ENCODE measurements at places on chromosomes 4 and X.

GRCh38 chr4:144967161-144967560 lies 130.8 kb downstream of the ANAPC10 start:
- no peak for DNase-seq

DNA sequence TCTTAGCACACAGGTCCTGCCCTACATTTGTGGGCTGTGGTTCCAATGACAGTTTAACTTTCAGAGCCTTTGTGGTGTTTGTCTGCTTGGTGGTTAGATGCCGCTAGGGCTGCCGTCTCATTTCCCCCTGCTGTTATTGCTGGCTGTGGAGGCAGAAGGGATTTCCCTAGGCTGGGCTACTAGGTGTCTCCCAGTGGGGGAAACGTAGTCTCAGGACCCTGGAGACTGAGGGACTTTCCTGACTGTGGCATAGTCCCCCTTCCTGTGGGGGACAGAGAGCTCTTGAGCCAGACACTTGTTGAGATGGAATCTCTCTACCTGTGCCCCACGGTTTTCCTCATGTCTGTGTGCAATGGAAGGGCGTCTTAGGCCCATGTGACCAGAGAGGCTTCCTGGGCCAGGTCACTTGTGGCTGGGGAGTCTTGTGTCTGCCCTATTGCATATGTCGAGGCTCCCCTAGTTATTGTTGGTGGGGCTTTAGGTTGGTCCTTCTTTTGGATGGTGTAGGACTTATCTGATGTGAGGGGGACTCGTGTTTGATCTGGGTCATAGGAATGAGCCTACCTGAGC lies 68.2 kb downstream of the ARHGAP10 start:
- DNase-seq, result no peak

GRCh38 chrX:110146521-110146920 lies 143.6 kb downstream of the TMEM164 start:
- DNase-seq, result no peak

- DNase-seq, result no peak
Observed at GRCh38 chrX:110022599-110023448, 19.9 kb downstream of the TMEM164 start.

GRCh38 chr4:79917246-79917645 lies 155.8 kb downstream of the ANTXR2 start:
- DNase-seq, result no peak

DNA sequence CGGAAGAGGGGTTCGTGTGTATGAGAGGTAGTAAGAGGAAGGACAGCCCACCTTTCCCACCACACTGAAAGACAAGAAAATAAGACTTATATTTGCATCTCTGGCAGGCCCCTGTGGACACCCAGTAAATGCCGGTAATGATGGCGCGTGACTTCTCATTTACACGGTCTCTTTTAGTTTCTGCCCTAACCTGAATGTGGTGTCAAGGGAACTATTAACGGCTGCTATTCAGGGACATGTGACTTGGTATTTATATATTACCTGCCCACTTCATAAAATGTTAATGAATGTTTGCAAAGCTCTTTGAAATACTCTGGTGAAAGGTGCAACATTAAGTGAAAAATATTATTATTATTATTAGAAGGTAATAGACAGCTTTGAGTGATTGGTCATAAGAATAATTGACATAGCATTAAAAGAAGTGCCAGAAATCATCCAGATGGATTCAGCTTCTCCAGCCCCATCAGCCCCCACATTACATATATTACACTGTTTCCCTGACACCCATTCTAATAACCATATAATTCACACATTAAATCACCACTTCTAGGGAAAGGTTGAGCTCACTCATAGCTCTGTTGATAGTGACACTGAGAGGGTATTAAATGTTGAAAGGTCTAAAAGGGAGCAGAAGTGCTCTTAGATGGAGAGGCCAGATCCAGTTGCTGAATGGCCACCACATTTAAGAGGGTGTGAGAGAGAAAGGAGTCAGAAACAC lies 83.0 kb upstream of the BEND4 start:
- DNase-seq, result no peak

- no peak for DNase-seq
Observed at GRCh38 chrX:103153661-103154060, 60.7 kb upstream of the NXF3 start.

DNA sequence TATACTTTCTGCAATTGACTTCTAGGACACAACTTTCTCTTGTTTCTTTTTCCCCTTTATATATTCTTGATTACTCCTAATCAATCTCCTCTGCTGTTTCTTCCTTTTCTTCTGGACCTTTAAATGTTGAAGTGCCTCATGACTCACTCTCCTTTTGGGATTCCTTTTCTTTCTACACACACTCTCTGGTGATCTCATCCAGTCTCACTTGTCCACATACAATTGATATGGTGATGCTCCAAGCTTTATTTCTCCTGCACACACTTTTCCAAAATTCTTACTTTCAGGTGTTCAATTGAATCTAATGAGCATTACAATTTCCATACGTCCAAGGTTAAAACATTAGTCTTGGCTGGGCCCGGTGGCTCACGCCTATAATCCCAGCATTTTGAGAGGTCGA lies 794.8 kb upstream of the EPHA5 start:
- no peak for DNase-seq

GRCh38 chr4:140686796-140687195 lies 69.4 kb downstream of the TBC1D9 start:
- no peak for DNase-seq

DNA sequence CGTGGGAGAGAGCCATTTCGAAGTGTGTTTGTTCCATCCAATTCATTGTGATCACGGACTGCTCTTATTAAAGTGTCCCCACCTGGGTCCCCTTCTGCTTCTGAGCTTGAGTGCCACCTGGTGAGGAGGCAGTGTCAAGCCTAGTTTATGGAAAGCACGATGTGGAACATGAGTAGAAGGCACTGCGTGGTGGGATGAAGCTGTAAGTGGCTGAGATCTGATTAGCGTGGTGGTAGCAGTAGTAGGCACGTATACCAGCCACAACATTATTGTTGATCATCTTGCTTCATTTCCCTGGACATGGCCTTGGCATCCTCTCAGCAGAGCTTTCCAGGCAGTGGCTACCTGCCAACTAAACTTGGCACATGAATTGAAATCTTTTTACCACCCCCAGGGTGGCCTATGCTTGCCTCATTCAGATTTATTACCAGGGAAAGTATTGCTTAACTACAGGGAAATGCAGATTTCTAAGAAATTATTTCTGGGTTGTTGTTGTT lies 46.4 kb downstream of the GPAT3 start:
- DNase-seq, result peak; percentile 28

GRCh38 chrX:13248867-13249486 lies 70.9 kb downstream of the ATXN3L start:
- no peak for DNase-seq

GRCh38 chr4:78057135-78057599 lies at the start of gene FRAS1:
Gene FRAS1 (plus strand): TSS chr4:78057323. CDS start chr4:78058010, 687 bp downstream.
- DNase-seq, result peak; percentile 66

GRCh38 chr4:168057412-168057811 lies 34.9 kb upstream of the ANXA10 start:
- DNase-seq, result no peak

DNA sequence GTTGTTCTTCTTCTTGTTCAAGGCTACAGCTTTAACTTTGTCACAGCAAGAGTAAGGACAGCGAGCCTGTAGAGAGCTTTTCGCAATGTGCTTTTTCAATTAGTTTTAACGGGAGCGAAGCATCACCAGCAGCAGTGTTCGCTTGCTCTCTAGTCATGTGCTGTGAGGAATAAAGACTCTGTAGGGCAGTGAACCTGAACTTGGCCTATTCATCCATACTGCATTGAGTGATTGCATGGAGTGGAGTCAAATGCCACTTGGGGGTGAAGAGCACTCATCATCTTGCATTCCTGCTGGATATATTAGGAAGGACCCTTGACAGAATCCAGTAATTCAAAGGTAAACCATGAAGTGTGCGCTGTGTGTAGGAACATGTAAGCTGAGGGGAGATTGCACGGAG lies 240.0 kb downstream of the FRMPD4 start:
- DNase-seq, result no peak

DNA sequence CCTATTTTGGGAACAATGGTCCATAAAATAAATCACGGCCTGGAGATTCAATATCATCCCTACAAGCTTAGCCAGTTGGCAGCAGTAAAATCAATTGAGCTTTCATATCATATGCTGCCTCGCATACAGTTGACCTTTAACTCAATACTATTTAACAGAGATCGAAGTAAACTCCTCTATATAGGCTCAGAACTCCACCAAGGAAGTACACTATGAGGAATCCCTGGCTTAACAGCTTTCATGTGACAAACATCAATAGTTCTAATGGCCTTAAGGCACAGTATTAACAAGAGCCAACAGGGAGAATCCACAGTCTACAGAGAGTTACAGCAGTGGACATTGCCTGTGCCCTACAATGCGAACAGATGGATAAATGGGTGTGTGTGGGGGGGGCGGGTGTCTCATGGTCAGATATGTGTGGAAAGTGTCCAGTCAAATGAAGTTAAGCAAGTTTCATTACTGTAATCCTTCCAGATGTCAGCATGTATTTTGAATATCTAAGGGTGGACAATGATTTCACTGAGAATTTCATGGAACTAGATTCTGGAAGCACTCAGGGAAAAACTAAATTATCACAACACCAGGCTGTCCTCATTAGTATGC lies 98.2 kb upstream of the FAM9B start:
- no peak for DNase-seq

DNA sequence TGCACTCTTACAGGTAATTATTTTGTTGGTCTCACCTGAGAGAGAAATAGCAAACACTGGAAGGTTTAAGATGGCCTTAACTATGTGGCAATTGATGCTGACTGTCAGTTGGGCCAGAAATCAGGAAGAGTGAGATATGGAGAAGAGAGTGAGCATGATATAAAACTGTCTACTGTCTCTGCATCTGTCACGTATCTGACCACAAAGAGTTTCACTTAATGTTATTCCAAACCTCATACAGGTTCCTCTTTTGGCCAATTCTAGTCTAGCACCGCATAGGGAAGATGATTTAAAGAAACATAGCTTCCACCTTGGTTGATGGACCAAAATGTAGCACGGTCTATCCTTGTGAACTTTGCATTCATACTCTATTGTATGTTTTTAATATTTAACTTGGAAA lies 381.0 kb upstream of the BOD1L1 start:
- no peak for DNase-seq

DNA sequence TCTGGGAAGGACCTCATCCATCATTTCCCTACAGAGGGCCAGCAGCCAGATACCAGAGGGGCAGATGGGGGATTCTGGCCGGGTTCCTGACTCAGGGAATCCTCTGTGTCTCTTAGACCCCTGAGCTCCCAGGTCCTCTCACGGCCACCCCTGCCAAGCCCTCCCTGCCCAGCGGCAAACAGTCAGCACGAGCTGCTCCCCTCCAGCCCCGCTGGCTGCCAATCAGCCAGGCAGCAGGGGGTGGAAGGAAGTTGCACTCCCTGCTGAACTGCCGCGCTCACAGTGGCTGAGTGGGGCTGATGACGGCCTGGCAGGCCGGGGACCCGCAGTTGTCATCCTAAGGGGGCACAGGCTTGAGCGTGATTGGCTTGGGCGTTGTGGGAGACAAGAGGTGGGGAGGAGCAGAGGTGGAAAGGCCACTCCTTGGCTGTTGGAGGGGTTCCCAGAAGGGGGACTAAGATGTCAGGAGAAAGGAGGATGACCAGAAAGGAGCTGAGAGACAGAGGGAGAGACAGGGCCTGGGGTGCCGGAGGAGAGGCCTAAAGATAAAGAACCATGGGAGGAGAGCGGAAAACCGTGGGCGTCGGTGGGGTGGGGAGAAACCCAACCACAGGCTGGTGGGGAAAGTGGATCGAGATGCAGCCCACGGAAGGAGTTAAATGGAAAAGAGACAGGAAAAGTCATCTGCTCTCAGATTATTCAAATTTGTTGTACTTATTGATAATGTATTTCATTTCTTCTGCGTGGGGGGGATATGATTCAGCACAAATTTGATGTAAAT lies 4.4 kb upstream of the CCDC149 start:
- DNase-seq, result no peak

GRCh38 chr4:128686810-128687209 lies 122.7 kb upstream of the JADE1 start:
- no peak for DNase-seq
